ENCODE measurements at places on chromosomes 4 and X. TPM values are rescaled to one million over a fixed set of nuclear protein-coding genes. Genes with fewer than 3 reads are reported as not detected.

DNA sequence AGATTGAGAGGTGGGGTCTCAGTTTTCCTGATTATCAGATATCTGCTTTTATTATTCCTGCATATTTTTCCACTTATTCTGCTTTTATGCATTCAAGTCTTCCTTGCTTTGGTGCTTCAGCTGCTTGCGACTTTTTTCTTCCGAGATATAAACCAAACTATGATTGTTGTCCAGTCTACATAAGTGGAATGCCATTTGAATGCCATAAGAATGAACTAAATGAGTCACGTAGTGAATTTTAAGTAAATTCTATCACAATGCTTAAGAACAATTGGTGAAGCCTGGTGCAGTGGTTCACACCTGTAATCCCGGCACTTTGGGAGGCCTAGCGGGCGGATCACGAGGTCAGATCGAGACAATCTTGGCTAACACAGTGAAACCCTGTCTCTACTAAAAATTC lies 189.1 kb downstream of the PCDH18 start:
- no peak overlapping the region for H3K4me3 ChIP-seq
- H3K36me3 ChIP-seq = no peaks in the 10 kb centered on the region
- DNase-seq = no peak
- no peaks in the 10 kb centered on the region for H3K4me1 ChIP-seq
- H3K27me3 ChIP-seq = no peaks in the 10 kb centered on the region

Gene ZGRF1
- 2.9 TPM for total RNA-seq

Gene MAGEA10
- total RNA-seq = not detected

- no peaks in the 10 kb centered on the region for H3K27me3 ChIP-seq
- H3K4me1 ChIP-seq = peaks cover 22% of the 10 kb centered on the region
- no peaks in the 10 kb centered on the region for H3K36me3 ChIP-seq
- H3K4me3 ChIP-seq = no peak overlapping the region
Observed at GRCh38 chr4:184895012-184895695, 69.4 kb upstream of the ACSL1 start.

- no peak for DNase-seq
- H3K4me1 ChIP-seq = no peaks in the 10 kb centered on the region
- H3K36me3 ChIP-seq = no peaks in the 10 kb centered on the region
- H3K4me3 ChIP-seq = no peak overlapping the region
- H3K27ac ChIP-seq = no peak overlapping the region
Observed at GRCh38 chr4:25908491-25908901, 5.5 kb upstream of the SMIM20 start.

GRCh38 chr4:186772936-186773487 lies 49.4 kb upstream of the FAT1 start:
- H3K27ac ChIP-seq = no peak overlapping the region
- no peaks in the 10 kb centered on the region for H3K27me3 ChIP-seq
- no peak overlapping the region for H3K4me3 ChIP-seq
- no peaks in the 10 kb centered on the region for H3K4me1 ChIP-seq
- H3K36me3 ChIP-seq = no peaks in the 10 kb centered on the region

DNA sequence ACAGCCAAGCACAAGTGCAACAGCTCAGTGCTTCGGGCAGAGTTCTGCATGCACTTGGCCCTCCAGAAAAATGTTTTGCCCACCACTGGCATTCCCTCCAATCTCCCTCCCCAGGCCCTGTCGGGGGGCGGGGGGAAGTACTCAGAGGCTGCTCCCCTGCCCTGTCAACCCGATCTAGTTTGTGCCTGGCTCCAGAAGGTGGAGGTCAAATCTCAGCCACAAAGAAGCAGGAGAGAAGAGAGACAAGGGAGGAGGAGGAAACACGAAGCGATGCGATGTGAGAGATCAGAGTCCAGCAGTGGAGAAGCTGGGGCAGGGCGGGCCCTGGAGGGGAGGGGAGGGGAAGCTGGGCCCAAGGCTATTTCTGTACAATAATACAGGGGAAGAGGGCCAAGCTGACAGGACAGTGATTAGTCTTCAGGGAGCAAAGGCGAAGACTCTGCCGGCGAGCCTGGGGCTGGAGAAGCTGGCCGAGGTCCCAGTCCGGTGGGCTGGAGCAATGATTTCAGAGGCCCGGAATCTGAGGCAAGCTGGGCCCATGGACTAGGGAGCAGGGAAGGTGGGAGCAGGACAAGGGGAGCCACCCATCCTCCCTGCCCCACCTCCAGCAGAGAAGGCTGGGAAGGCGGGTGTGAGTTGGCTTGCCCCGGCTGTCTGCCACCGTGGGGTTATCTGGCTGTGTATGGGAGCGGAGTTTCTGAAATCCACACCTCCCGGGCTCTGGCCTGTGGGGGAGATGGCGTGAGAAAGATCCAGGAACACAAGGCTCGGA lies 167.1 kb downstream of the EFNB1 start:
- no peaks in the 10 kb centered on the region for H3K27me3 ChIP-seq
- H3K27ac ChIP-seq = peak overlapping the region; percentile 60
- H3K36me3 ChIP-seq = no peaks in the 10 kb centered on the region
- peaks cover 17% of the 10 kb centered on the region for H3K4me1 ChIP-seq
- DNase-seq = peak; percentile 17
- peak overlapping the region; percentile 22 for H3K4me3 ChIP-seq

DNA sequence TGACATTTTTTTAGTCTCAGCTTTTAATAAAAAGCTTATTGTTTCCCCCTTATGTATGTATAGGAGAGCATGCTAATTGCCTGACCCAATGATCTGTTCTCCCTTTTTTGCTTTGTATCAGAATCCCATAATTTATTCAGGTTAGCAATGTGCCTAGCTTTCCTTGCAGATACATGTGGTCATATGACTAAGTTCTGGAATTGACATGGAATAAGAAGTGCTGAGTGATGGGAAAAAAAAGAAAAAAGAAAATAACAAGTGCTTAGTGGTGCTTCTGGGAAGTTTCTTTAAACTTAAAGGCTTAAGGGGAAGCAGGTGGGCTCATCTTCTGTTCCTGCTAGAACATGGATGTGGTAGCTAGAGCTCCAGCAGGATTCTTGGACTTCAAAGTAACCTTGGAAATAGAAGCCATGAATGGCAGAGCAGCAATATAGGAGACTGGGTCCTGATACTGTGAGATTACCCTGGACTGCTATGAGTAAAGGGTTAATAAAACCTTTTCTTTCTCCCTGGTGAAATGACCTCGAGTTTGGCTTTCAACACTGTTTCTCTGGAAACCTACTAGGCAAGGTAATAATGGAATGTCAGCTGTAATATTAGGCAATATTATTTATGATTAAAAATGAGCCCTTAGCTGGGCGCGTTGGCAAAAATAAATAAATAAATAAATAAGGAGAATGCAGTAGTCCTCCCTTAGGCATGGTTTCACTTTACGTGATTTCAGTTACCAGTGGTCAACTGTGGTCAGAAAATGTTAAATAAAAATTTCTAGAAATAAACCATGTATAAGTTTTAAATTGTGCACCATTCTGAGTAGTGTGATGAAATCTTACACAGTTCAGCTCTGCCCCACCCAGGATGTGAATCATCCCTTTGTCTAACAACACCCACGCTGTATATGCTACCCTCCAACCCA lies 16.7 kb upstream of the RBM41 start:
- H3K27me3 ChIP-seq = no peaks in the 10 kb centered on the region
- H3K36me3 ChIP-seq = no peaks in the 10 kb centered on the region
- H3K4me3 ChIP-seq = no peak overlapping the region
- H3K27ac ChIP-seq = no peak overlapping the region
- H3K4me1 ChIP-seq = no peaks in the 10 kb centered on the region
- DNase-seq = no peak

GRCh38 chr4:179755322-179755721 lies 2313.1 kb upstream of the AGA start:
- no peak overlapping the region for H3K27ac ChIP-seq
- H3K36me3 ChIP-seq = no peaks in the 10 kb centered on the region
- no peak overlapping the region for H3K4me3 ChIP-seq
- H3K4me1 ChIP-seq = no peaks in the 10 kb centered on the region
- no peaks in the 10 kb centered on the region for H3K27me3 ChIP-seq

GRCh38 chrX:150366951-150367545 lies 3.9 kb downstream of the MAMLD1 start:
- peak overlapping the region; percentile 87 for H3K27ac ChIP-seq
- H3K4me3 ChIP-seq = peak overlapping the region; percentile 93
- H3K36me3 ChIP-seq = no peaks in the 10 kb centered on the region
- DNase-seq = no peak
- H3K27me3 ChIP-seq = no peaks in the 10 kb centered on the region
- no peaks in the 10 kb centered on the region for H3K4me1 ChIP-seq

DNA sequence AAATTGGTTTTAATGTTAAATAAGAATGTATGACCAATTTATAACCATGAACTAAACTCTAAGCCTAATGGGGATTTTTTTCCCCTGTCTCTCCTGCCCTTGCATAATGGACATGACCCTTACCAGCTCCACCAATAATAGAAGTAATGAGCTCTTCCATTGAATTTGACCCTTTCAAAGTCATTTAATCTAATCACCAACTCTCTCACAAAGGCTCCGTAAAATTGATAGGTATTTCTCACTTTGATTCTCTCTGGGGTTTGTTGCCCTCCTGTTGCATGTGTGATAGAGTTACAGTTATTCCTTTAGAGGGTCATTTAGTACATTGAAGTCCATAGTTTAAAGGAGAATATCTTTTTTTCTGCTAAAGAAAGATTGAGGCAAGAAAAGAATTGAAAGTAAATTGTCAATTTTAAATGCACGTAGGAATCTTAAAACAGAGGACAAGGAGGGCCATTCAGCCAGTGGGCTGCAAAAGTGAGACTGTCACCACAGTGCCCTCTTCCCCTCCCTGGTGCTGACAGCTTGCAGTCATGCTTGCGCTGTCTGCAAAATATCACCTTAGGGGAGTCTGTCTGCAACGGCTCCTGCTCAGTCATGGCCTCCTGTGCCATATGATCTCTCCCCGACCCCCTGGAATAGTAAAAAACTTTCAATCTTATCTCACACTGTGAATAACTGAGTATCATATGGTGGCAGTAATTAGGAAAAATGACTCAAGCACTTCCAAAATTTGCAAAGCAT lies 307.5 kb upstream of the GNPDA2 start:
- H3K4me3 ChIP-seq = no peak overlapping the region
- no peaks in the 10 kb centered on the region for H3K4me1 ChIP-seq
- H3K27me3 ChIP-seq = no peaks in the 10 kb centered on the region

Gene PAGE2B
- not detected for total RNA-seq

DNA sequence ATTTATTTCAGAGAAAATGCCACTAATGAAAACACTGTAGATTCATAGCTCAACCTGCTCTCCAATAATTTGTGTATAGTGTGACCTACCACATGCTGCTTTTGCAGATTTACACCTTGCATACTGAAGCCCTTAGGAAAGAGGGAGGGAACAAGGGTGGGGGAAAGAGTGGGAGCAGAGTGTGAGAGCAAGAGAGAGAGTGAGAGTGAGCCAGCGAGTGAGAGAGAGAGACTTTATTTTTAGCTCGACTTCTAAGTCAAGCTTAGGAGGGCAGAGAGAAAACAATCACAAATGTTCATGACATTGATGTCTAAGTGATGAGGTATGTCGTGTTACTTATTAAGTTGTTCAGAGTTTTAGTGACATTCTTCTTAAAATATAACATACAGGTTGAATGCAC lies 112.5 kb upstream of the HAND2 start:
- no peak overlapping the region for H3K4me3 ChIP-seq
- no peak for DNase-seq
- H3K4me1 ChIP-seq = no peaks in the 10 kb centered on the region
- H3K27me3 ChIP-seq = no peaks in the 10 kb centered on the region
- H3K27ac ChIP-seq = no peak overlapping the region
- H3K36me3 ChIP-seq = no peaks in the 10 kb centered on the region

Gene MAP3K15
- not detected for total RNA-seq

DNA sequence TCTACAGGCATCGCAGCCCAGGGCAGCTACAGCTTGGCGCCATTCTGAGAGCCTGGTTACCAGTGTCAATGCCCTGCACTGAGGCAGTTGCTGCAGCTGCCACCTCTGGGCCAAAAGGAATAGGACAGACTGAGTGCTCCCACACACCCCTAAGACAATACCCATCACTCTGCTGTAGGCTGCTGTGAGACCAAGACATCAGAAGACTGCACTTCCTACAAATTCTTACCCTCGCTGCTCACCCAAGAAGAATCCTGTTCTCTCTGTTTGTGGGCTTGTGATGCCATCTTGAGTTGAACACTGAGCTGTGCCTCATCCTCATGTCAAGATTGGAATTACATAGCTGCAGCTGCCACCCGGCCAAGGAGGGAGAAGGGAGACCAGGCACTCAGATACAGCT lies 1847.0 kb upstream of the PCDH10 start:
- H3K27ac ChIP-seq = no peak overlapping the region
- no peak for DNase-seq
- no peaks in the 10 kb centered on the region for H3K36me3 ChIP-seq
- H3K4me3 ChIP-seq = no peak overlapping the region
- no peaks in the 10 kb centered on the region for H3K27me3 ChIP-seq
- no peaks in the 10 kb centered on the region for H3K4me1 ChIP-seq

DNA sequence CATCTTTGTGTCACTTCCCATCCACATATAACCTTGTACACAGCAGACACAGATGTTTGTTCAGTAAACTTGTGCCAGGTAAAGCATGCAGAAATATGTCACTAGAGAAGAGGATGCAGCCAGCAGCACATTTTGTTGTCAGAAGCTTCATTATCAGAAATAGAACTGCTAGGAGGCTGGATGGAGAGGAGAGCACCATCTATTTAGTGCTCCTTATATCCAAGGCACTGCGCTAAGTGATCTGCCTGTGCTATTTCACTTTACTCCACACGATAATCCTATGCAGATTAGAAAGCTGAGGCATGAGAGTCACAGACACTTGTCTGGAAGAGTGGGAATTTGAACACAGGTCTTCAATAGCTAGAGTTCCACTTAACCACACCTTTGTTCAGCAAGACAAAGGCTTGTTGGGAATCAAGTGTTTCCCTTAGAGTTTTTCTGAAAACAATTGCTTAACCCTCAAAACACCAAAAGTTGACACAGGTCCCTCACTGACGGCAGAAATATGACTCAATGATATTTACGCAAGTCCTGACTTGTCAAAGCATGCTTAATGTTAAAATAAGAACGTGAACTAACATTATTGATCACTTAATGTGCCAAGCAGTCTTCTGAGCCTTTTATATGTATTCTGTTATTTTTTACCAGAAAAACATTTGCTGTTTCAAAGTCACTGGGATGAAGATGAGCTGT lies 1.2 kb upstream of the QDPR start:
- peaks cover 23% of the 10 kb centered on the region for H3K4me1 ChIP-seq
- no peak for DNase-seq
- H3K27ac ChIP-seq = no peak overlapping the region
- no peaks in the 10 kb centered on the region for H3K36me3 ChIP-seq
- no peaks in the 10 kb centered on the region for H3K27me3 ChIP-seq
- no peak overlapping the region for H3K4me3 ChIP-seq

GRCh38 chrX:153953892-153954557 lies 9.6 kb upstream of the RENBP start:
- H3K27me3 ChIP-seq = no peaks in the 10 kb centered on the region
- H3K27ac ChIP-seq = no peak overlapping the region
- DNase-seq = no peak
- H3K36me3 ChIP-seq = peaks cover 80% of the 10 kb centered on the region

Gene JAKMIP1
- not detected for total RNA-seq

Gene TSPAN6
- 3.5 TPM for total RNA-seq

Gene HDX
- total RNA-seq = 1.1 TPM

GRCh38 chr4:163901319-163901718 lies 406.8 kb downstream of the TMA16 start:
- H3K27ac ChIP-seq = no peak overlapping the region
- no peaks in the 10 kb centered on the region for H3K36me3 ChIP-seq
- no peak overlapping the region for H3K4me3 ChIP-seq
- no peaks in the 10 kb centered on the region for H3K4me1 ChIP-seq

- DNase-seq = no peak
- no peaks in the 10 kb centered on the region for H3K27me3 ChIP-seq
- no peaks in the 10 kb centered on the region for H3K36me3 ChIP-seq
- no peak overlapping the region for H3K27ac ChIP-seq
Observed at GRCh38 chr4:68874507-68874906, 58.7 kb downstream of the UGT2B10 start.

Gene FAM241A
- 3.5 TPM for total RNA-seq

Gene KLB
- 0.13 TPM for total RNA-seq

Gene ARL9
- total RNA-seq = 0.46 TPM

Gene SLAIN2
- 211 TPM for total RNA-seq
